NCI-H1092 (cell line): ENCODE measurements at places on chromosomes 5 and 9.

- DNase-seq, result no peak
These were observed 350.9 kb upstream of the PCSK5 start for GRCh38 chr9:75539523-75539922.

- no peak for DNase-seq
These were observed 208.2 kb downstream of the SEC61B start for GRCh38 chr9:99430301-99430700.

- no peak for DNase-seq
These were observed 18.0 kb upstream of the CDC23 start for GRCh38 chr5:138230981-138231589.

DNA sequence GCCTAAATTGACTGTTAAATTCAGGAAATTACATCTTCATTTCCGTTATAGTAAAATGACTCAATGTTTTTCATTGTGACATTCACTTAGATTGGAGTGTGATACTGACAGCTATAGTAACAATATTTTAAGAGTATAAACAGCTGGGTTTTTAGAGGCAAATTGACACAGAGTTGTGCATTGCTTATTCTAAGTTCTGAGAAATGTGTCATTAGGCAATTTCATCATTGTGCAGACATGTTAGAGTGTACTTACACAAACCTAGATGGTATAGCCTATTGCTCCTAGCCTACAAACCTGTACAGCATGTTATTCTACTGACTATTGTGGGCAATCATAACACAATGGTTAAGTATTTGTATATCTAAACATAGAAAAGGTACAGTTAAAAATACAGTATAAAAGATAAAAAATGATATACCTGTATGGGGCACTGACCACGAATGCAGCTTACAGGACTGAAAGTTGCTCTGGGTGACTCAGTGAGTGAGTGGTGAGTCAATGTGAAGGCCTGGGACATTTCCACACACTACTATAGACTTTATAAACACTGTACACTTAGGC lies 132.7 kb downstream of the PDE4D start:
- DNase-seq, result no peak

- no peak for DNase-seq
These were observed at the start of gene FER for GRCh38 chr5:108747774-108748400. Gene FER, plus strand, starts transcription at chr5:108747897. Its CDS starts 50,286 bp downstream, at chr5:108798183.

GRCh38 chr5:109453251-109453650 lies 43.5 kb upstream of the PJA2 start:
- no peak for DNase-seq

DNA sequence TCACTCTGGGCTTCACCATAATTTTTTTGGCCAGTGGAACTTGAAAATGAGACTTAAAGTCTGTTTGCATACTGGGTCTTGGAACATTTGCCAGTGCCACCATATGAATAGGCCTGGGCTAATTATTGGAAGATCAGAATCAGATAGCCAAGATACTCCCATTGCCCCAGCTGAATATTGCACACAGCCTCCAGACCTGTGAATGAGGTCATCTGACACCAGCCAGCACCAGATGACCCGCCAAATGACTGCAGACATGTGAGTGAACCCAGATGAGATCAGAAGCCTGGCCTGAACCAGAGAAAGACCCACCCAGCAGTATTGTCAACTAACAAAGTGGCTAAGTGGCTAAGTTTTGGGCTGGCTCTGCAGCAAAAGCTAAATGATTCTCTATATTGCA lies 220.5 kb upstream of the MPDZ start:
- no peak for DNase-seq

GRCh38 chr9:85172001-85172978 lies 502.8 kb downstream of the NTRK2 start:
- DNase-seq, result no peak

GRCh38 chr5:60504342-60504741 lies 195.6 kb downstream of the DEPDC1B start:
- no peak for DNase-seq

DNA sequence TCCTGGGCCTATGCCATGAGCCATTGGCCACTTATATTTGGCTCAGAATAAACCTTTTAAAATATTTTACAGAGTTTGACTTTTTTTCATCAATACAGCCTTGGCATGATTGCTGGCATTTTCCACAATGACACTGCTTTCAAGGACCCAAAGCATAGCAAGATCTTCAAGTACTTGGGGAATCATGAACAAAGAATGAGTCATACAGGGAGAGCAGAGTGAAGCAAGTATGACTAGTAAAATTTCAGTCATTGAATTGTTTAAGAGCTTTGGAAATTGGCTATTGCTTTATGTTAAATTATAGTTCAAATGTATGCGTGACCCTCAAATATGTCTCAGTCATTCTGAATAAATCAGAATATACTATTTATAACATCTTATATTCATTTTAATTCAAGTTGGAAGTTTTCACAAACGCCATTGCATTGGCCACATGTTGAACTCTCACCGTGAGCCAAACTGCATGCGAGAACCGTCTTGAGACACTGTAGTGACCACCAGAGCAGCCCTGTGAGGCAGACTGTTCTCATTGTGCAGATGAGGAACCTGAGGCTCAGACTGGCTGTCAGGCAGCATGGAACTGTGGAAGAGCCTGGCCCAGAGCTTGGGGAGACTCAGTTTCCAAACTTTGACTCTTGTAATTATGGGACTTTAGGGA lies 52.9 kb downstream of the GDNF start:
- DNase-seq, result no peak

DNA sequence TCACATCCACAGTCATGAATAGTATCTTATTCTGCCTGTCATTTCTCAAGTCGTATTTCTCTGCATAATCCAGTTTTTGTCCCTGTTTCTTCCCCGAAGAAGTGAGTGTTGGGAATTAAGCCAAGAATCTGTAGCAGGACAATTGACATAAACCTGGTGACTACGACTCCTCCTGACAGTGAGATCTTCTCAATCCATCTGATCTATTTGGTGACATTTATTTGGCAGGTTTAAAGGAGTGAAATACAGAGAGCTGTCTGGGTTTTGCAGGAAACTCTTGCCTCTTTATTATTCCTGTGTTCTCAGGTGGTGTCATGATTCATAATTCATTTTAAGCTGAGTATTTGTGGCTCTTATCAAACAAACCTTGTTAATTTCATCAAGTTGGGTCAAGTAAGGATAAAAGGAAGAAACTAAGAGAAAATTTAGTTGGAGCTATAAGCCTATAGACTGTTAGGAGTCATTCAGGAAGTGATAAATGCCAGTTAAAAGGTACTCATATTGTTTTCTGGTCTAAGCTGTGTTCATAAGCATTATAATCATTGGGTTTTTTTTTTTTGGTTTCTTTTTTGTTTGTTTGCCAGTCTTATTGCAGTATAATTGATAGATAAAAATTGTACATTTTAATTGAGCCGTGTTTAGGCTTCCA lies 95.9 kb upstream of the PCSK1 start:
- DNase-seq, result no peak

DNA sequence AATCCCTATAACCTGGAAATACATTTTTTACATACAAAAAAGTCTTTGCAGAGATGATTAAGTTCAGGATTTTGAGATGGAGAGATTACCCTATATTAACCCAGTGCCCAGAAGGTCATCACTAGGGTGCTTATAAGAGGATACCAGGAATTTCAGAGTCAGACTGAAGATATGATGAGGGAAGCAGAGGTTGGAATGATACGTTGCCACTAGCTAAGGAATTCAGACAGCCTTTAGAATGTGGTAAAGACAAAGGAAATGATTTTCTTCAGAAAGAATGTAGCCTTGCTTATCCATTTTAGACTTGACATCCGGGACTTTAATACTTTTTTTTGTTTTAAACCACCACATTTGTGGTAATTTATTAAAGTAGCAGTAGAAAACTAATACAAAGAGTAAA lies 2176.8 kb upstream of the C9orf72 start:
- DNase-seq, result no peak

DNA sequence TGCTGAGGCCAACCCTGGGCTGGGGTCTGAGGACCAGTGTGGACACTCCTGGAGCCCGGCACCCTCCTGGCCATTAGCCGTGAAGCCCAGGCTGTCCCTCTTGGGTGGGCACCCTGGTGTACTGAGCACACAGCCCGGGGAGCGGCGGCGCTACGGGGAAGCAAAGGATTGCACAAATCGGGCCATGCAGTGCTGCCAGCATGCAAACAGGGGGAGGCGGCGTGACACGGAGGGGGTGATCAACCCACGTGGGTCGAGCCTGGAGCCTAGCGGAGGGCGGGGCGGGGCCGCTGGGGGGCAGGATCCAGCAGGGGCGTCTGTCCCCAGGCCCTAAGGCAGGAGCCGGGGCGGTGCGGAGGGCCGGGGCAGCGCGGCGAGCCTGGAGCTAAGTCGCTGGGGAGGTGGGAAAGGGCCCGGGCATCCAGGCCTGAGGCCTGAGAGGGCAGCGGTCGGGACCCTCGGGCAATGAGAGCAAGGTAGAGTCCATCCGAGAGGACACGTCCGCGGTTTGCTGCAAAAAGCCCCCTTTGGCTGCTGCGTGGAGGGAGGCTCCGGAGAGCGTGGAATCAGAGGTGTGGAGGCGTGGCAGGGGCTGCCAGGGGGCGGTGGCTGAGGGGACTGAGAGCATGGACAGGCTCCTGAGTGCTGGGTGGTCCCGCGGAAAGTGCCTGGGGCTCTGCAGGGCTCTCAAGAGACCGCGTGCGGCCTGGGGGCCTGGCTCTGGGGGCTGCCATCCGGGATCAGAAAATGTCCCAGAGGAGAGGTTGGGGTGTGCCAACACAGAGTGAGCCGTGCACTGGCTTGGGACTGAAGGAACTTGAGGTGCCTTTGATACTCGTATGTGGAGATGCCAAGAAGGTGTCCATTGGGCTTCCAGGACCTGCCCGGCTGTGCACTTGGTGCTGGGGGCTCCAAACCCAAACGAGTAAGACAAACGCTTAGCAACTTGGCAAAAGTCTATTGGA lies 94.2 kb downstream of the BARX1 start:
- no peak for DNase-seq

DNA sequence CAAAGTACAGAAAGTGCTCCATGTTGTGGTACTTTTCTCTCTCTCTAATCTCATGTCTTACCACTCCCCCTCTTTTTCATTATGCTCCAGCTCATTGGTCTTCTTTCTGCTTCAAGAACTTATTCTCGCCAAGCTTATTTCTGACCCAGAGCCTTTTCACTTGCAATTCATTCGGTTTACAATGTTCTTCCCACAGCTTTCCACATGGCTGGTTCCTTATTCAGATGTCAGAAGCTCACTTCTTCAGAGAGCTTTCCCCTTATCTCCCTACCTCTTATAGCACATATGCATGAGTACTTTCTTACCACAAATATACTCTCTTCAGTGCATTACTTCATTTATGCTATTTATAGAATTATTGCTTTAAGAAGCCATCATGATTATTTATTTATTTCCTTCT lies 338.8 kb upstream of the ATP10B start:
- no peak for DNase-seq

DNA sequence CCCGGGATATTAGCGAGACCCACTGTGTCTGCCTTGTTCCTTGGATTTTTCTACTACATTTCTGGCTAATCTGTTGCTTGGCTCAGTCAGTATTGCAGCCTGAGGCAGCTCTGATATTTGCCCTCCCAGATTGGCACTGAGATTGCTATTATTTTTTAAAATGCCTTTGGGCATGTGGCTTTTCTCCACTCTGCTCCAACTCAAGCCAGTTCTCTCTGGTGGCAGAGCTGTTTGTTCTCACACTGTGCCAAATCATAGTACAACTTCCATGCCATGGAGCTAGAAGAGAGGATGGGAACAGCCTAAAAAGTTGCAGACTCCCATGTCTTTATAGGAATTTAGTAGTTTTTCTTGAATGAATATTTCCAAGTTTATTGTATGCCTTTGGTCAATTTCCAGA lies 155.9 kb upstream of the ATP10B start:
- DNase-seq, result no peak

DNA sequence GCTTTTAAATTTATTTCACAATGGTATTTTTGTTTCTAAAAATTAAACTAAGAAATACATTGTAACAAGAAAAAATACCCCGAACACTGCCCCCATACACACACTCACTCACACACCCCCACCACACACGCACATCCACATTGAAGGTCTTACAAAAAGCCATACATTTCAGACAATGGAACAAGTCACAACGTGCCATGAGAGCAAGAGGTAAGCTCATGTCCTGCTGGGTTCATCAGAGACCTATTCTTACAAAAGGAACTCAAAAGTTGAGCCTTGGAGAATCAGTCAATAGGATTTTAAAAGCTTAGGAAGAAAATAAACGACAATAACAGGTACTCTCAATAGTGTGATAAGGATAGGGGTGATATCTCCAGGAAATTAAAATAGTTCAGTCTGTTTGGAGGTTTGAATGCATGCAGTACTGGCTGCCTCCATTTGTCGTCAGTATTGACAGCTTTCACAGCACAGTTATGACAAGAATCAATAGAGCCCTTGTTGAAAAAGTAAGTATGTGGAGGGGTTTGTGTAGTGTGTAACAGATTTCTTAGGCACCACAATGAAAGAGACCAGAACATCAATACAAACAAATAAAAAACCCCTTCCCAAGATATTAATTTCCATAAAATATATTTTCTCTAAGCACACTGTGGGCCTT lies 1826.2 kb upstream of the CDH6 start:
- no peak for DNase-seq

DNA sequence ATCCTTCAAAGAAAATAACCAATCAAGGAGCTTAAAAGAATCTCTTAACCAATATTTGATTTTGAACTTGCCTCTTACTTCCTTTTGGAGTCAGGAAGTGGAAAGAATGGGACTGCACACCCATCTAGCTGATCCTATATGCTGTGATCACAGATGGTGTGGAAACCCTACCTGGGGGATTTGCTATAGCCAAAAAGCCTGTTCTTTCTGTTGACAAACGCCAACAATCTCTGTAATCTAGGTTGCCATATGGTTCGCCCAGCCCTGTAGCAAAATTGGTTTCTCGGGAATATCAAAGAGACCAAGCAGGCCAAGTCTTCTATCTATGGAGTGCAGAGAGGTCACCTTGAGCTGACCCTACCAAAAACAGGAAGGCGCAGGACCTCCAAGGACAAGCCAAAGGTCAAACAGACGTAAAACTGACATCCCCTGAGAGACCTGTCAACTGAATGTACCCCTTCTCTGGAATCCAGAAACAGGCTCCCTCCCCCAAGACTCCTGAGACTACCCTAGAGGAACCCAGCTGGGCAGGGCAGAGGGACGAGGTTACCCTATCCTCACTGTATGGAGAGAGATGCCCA lies 19.4 kb downstream of the NRG2 start:
- no peak for DNase-seq

DNA sequence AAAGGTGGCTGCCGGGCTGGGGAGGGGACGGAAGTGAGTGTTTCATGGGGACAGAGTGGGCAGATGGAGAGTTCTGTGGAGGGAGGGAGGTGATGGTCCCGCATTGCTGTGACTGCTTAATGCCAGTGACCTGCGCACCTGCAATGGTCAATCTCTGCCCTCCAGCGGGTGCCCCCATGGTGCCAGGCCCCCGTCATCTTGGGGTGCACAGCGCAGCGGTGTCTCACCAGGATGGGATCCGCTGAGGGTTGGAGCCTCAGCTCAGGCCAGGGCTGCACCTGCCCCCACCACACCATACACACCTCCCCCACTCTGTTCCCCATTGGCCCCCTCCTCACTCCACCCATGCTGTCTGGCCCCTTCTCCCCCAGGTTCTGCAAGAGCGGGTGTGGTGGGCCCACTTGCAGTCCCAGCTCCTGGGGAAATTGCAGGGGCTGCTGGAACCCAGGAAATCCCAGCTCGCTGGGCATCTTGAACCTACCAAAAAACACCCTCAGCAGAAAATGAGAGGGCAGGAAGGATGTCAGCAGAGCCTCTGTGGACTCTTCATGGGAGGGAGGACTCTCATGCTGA lies 12.1 kb upstream of the CAMSAP1 start:
- no peak for DNase-seq
